ENCODE measurements at places on chromosomes 3 and 15.
A peak's percentile ranks its signal among the peaks of the same experiment; 100 is the strongest.

GRCh38 chr15:65790694-65791334, 1.3 kb downstream of the DENND4A start:
- DNase-seq, result no peak

GRCh38 chr3:126490619-126491018, 14.9 kb upstream of the ZXDC start:
- no peak for DNase-seq

DNA sequence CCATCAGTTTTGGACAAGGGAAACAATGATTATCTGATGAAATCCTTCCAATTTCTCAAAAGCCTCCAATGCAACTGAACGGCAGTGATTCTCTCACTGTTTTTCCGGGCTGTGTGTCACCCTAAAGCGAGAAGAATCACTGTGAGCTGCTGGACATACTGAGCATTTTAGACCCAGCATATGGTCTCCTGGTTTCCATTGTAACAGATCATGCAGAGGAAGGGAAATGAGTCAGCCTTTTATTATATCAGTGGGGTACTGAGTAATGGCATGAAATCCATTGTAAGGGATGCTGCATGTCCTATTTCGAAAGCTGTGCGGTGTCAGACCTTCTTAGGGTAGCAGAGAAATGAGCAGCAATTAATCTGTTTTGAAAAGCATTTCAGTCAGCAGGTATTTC, 287.1 kb downstream of the IL5RA start:
- no peak for DNase-seq

DNA sequence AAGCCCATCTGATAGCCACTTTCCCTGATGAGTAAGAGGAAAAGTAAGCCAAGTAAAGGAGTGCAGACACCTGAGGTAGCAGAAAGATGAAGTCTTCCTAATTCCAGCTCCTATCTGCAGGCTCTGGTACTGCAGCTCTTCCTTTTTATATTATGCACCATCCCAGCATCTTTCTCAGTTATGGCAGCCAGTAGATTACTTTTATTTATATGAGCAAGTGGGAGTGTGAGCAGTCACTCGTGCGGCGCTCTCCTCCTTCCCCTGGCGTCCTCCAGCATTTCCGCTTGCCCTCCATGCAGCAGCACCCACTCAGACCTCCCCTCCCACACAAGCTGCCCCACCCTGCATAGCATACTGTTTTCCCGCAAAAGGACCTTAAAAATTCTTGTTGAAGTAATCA, 465.9 kb upstream of the DPPA4 start:
- DNase-seq, result no peak

- no peak for DNase-seq
Measured at GRCh38 chr3:119871571-119871970, 89.7 kb downstream of the NR1I2 start.

GRCh38 chr3:98589331-98590036, 3.9 kb downstream of the CPOX start:
- no peak for DNase-seq

GRCh38 chr3:134480546-134480945, 5.2 kb downstream of the ANAPC13 start:
- no peak for DNase-seq

GRCh38 chr3:31704591-31705179, 172.0 kb downstream of the STT3B start:
- DNase-seq, result no peak

DNA sequence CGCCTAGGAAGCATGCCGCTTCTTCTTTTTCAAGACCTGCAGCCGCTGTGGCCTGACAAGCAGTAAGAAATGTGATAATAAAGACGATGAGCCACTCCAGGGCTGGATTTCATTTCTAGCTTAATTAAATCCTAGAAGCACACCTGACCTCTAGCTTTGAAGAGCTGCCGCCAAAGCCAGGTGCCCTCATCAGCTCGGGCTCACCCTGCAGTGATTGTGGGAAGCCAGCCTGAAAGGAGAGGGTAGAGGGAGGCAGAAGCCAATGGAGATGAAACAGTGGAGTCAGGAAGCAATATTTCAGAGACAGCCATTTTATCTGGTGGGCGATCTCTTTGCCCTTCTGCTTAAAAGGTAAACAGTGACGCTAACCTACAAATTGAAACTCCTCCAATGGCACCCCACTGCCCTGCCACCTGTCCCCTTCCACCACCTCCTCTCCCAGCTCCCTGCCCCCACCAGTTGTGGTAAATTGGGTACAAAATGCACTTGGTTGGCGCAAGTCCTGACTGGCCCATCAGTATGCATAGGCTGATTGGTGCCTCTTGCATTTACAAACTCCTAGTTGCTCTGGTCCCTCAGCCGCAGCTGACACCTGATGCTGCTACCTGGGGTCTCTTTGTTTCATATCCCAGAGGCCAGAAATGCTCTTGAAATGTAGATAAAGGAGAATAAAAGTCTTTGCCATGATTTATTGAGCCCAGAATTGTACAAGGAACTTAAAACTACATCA, 385.3 kb downstream of the PDCD6IP start:
- no peak for DNase-seq

- DNase-seq, result no peak
Measured at GRCh38 chr15:81758818-81759284, 287.0 kb downstream of the MEX3B start.

GRCh38 chr15:55846116-55846707, 103.3 kb upstream of the PRTG start:
- no peak for DNase-seq

DNA sequence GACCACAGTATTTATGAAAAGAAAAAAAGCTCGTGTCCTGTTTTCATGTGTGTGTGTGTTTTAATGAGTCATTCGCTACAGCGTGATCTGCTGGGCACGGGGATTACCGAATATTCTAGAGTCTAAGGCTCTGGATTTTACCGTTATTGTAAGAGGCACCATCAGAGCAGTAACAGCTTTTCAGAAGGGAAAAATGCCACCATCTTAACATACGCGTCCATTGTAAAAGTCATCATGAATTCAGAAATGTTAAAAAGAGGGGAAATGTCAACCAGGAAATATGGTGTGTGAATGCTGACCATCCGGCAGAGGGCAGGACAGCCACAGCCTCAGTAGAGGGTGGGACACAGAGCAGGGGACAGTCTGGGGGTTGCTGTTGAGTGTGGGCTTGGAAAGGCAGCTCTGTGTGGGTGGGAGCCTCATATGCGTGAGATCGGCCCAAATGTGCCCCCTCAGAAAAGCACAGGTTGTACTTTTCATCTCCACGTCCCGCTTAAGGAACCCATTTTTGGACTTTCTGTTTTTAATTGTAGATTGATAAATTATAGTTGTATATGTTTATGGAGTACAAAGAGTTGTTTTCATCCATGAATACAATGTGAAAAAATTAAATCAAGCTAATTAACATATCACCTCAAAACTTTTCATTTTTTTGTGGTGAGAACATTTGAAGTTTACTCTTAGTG, 69.6 kb downstream of the ASB7 start:
- no peak for DNase-seq

- DNase-seq, result no peak
Measured at GRCh38 chr3:138907539-138907938, 39.4 kb downstream of the FOXL2 start.

DNA sequence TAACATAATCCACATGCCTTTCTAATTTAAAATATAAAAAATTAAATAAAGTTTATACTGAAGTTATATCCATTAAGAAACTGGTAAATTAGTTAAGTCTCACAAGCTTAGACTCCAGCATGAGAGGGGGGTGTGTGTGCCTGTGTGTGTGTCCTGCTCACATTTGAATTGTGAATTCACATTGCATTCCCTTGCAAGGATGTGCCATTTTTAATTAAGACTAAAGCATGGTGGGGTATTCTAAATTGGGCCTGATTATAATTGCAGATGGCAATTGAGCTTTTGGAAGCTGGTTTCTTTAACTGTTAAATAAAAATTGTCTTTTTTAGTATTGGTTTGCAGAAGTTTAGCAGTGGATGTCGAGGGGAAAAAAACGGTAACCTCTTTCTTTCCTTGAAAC, 56.9 kb downstream of the PTPRG start:
- DNase-seq, result no peak

- no peak for DNase-seq
Measured at GRCh38 chr3:173066044-173067004, 74.7 kb downstream of the SPATA16 start.

DNA sequence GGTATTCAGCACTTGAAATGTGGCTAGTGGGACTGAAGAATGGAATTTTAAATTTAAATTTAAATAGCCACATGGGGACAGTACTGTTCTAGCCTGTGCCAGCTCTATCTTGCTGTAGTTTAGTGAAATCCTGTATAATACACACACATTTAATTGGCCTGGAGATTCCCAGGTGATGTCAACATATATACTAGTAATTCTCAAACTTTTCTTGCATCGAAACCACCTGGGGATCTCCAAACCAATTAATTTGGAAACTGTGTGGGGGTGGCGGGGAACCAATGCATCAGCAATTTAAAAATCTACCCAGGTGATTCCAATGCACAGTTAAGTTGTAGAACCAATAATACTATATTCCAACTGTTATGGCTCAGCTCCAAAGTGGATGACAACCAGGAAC, 228.9 kb upstream of the MRPL3 start:
- DNase-seq, result no peak

- DNase-seq, result no peak
Measured at GRCh38 chr3:193743702-193744047, 150.7 kb downstream of the OPA1 start.

DNA sequence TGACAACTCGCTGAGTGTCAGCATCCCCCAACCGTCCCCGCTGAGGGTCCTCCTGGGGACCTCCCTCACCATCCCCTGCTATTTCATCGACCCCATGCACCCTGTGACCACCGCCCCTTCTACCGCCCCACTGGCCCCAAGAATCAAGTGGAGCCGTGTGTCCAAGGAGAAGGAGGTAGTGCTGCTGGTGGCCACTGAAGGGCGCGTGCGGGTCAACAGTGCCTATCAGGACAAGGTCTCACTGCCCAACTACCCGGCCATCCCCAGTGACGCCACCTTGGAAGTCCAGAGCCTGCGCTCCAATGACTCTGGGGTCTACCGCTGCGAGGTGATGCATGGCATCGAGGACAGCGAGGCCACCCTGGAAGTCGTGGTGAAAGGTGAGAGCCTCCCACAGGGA, 35.4 kb downstream of the ACAN start:
- no peak for DNase-seq

- DNase-seq, result no peak
Measured at GRCh38 chr3:125055331-125055912, 375 bp downstream of the HEG1 start.

DNA sequence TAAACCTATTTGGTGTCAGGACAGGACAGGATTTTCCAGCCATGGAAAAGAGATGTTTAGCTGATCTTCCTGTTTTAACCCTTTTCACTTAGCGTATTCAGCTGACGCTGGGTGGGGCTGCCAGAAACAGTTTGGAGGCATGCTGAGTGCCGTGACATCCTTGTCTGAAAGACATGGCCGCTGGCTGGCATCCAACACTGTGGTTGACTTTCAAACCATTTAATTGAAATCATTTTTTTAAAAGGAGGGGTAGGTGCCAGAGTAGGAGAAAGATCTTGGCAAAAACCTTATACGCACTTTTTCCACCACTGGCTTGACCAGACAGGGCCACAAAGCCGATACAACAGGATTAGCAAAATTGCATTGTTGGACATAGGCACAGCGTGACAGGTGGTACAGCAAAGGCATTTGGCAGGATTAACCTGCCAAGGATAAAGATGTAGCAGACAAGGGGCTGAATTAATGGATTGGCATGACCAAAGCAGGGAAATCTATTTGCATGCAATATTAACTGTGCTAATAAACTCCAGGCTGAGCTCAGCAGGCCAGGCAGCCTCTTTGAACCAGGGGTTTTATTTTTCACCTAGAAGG, 131.8 kb upstream of the TOPAZ1 start:
- DNase-seq, result no peak

GRCh38 chr3:11118181-11118682, 36.1 kb upstream of the HRH1 start:
- no peak for DNase-seq

GRCh38 chr3:96070678-96071077, 743.7 kb upstream of the EPHA6 start:
- DNase-seq, result no peak

DNA sequence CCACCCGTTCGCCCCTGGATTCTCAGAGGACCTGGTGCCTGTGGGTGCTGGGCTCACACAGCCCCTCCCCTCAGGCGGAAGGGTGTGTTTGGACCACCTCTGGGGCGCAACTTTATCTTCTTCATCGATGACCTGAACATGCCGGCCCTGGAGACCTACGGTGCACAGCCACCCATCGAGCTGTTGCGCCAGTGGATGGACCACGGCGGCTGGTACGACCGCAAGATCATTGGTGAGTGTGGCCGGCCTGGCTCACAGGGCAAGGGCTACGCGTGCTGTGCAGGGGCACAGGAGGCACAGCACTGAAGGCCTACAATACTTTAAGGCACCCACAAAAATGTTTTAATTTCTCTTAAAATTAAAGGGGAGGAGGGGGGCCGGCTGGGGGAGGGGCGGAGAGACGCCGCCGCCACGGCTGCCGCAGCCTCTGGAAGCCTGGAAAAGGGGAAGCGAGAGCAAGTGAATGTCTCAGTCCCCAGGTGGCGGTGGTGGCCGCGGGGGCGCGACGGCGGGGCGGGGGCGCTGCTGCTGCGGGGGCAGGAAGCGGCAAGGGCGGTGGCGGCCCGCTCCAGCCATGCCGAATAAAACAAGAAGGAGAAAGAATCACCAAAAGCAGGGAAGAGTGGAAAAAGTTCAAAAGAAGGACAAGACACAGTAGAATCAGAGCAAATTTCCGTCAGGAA, 56.8 kb downstream of the DNAH1 start:
- no peak for DNase-seq

DNA sequence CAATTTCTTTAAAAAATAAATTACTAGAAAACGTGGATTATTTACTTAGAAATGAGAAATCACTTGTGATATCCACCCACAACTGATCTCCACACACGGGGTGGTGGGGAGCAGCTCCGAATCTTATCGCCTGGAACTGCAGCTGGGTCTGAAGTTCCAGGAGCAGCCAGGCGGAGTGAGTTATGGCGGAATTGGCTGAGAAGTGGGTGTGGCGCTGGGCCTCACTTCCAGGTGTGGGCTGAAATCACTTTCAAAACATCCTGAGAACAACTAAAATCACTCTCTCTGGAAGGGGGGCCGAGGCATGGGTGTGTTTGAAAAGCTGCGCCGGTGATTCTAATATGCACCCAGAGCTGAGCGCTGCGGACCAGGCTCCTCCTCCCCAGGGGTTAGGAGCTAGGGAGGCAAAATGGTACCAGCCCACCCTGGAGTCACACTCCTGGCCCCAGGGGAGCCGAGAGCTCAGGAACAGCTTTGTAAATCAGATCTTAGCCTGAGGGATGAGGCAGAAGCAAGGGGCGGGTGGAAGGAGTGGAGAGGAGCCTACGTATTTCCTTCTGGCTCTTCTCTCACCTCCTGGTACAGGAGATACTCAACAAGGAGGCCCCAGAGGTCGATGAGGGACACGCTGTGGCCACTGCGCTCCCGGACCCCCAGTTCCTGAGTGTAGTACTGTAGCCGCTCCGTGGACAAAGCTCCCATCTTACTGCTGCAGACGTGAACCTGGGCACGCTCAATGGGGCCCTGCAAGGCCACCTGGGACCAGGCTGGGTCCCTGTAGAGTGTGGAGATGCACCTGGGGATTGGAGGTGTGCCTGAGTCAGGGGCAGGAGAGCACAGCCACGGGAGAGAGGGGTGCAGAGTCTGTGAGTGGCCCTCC, 9.6 kb downstream of the PLA2G4F start:
- DNase-seq, result peak; percentile 37
